Epithelial cell of proximal tubule (primary cell): ENCODE measurements at places on chromosomes 7 and 10. TPM values are rescaled to one million over a fixed set of nuclear protein-coding genes. Genes with fewer than 3 reads are reported as not detected.

The TBXAS1 gene
- total RNA-seq: 11.1 and 20.0 TPM in 2 replicates

The CLRN3 gene
- total RNA-seq: not detected in 2 replicates

The LIPJ gene
- not detected in 2 replicates for total RNA-seq

DNA sequence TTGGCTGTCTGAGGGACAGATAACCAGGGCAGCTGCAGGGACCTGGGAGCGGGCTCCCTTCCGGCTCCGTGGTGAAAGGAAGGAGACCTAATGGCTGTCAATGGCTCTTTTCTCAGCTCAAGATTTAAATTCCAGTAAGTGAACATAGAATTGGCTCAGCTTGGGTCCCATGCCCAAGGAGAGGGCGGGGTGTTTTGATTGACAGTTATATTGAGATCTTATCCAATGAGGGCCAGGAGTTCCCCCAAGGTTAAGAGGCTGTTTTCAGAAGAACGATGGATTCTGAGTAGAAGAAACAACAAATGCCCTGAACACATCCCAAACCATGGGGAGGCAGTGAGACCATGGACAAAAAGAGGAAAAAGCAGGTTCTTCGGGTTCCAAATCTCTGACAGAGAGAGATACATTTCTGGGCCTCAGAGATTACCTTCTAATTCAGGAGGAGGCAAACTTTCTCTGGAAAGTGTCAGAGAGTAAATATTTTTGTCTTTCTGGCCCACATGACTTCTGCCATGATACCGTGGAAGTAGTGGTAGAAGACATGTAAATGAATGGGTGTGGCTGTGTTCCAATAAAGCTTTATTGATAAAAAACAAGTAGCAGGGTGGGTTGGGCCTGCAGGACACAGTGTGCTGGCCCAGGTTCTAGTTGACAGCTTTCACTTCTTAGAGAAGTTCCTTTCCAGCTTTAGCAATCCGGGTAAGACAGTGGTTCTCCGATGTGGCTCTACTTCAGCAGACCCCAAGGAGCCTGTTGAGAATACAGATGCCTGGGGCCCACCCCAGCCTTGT lies 219.6 kb downstream of the RPS24 start:
- DNase-seq: no peak

DNA sequence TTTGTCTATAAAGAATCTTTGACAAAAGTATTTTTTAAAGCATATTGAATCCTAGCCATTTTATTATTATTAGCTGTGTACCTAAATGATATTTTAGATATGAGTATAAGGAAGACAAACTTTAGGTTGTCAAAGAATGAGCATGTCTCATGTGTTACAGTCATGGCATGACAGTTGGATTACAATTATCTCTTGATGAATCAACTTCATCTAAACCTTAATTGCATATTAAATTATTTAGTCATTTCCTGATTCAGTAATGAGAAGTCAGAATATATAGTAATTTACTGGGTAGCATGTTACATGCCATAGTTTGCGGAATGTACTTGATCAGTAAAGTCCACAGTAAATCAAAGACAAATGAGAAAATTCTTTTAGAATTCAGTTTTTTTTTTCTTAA lies 59.2 kb downstream of the MAPK8 start:
- no peak for DNase-seq

GRCh38 chr7:135204876-135205275 lies 6.5 kb downstream of the WDR91 start:
- no peak for DNase-seq

DNA sequence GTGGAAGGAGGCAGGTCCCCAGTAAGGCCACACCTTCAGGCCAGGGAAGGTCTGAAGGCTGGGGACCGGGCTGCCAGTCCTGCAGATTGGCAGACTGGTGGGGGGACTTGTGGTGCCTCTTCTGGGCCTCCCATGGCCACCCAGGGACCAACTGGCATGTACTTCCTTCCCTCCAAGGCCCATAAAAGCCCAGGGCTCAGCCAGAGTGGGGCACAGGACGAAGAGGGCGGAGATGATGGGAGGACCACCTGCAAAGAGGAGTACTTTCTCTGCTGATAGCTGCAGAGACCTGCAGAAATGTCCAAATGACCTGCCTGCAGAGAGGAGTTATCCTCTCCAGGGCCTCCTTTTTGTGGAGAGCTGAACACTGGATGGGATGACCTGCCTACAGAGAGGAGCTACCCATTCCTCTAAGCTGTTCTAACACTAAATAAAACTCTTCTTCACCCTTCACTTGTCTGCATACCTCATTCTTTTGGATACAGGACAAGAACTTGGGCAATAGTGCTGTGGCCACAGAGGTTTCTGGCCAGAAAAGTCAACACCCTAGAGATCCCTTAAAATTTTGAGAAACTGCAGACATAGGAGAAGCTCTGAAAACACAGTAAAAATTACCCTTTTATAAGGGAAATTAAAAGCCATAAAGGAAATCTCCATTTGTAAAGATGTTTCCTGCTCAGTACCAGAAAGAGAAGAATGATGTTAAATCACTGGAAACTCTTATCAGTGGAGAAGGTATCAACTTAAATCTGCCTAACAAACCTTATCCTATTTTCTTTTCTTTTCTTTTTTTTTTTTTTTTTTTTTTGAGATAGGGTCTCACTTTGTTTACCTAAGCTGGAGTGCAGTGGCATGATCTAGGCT lies 20.7 kb upstream of the PRF1 start:
- DNase-seq: no peak

DNA sequence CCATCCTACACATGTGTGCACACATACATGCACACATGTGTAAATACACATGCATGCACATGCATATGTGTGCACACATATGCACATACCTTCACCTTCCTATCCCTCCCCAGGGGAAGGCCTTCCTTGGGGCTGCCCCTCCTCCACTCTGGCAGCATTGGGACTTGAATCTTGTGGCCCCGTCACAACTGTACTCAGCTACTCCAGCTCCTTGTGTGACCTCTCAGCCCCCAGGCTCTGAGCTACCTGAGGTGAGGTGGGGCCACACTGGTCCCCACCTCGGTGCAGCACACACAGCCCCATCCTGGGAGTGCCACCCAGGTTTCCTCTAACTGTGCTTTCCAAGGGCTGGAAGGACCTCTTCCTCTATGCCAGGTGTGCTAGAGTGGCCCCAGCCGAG lies 116.0 kb downstream of the LHPP start:
- no peak for DNase-seq

DNA sequence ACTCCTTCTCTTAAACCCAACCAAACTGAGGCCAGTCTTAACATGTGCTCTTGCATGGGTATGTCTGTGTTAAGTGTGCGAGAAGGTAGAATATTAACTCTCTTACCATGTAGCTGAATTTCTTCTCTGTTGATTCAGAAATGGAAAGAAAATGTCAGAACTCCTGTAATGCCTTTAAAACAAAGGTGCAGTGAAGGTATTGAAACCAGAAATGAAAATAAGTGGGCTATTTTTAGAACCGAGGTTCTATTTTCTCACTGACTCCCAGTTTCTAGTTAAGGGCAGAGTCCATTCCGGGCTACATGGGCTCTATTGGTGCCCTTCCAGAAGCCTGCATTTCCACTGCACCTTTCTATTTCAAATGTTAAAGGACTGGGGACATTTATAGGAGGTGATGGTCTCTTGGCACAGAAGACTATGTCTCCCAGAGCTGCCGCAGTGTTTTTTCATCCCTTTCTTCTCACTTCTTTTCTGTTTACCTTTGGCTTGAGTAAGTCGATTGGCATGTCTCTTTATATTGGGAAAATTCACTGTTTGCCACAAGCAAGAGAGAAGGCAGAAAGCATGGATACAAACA lies 174.9 kb downstream of the LRMDA start:
- no peak for DNase-seq

DNA sequence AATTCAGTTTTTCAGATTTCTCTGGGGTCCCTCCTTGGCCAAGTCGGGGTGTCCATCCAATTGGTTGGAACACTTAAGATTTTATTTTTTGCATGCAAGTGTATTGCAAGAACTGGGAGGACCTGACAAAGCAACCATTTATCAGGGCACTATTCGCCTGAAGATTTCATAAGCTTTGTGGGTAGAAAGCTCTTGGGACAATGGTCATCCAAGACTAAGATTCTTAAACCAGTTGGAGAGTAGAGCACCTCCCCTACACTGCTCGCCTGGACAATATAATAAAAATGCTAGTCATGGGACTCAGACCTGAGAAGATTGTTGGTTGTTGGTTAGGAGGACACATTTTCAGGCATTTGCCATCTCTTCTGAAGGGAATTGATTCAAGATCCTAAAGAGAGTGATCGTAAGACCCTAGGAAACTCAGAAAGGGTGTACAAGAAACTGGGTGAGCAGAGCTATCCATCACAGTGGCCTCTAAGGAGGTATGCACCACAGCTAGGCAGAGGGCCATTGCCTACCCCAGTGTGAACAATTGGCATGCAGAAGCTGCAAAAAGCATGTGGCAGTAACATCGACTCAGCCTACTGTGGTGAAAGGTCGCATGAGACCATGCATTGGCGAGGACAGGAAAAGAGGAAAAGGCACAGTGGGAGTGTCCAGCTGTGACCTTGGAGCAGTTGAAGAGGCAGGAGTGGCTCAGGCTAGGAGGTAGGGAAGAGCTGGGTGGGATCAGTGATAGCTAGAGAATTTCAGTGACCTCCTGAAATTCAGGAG lies 1235.3 kb upstream of the AUTS2 start:
- DNase-seq: no peak

- DNase-seq: no peak
These were observed 11.8 kb downstream of the AGK start for GRCh38 chr7:141562972-141563371.

- DNase-seq: peak; percentile 66
These were observed 167.0 kb upstream of the PPP1R3A start for GRCh38 chr7:114085592-114086501.
